Body of pancreas (tissue), 4 donors: ENCODE measurements at places on chromosomes 16 and 17. TPM values are rescaled to one million over a fixed set of nuclear protein-coding genes. Genes with fewer than 3 reads are reported as not detected.

The HS3ST3A1 gene
- not detected for total RNA-seq

- H3K27me3 ChIP-seq: no peaks in the 10 kb centered on the region
- H3K27ac ChIP-seq: peak overlapping the region; percentile 8
- no peaks in the 10 kb centered on the region for H3K36me3 ChIP-seq
- H3K4me1 ChIP-seq: no peaks in the 10 kb centered on the region
- H3K4me3 ChIP-seq: no peak overlapping the region
Observed at GRCh38 chr17:80738020-80738808, 193.6 kb downstream of the RPTOR start.

The SLC16A6 gene
- under 0.01 TPM for total RNA-seq

The ABCC6 gene
- 19.4 TPM for total RNA-seq

- H3K27ac ChIP-seq: no peak overlapping the region
- H3K4me3 ChIP-seq: no peak overlapping the region
- peaks cover 1% of the 10 kb centered on the region for H3K4me1 ChIP-seq
- no peaks in the 10 kb centered on the region for H3K36me3 ChIP-seq
- H3K27me3 ChIP-seq: no peaks in the 10 kb centered on the region
- no peak for DNase-seq
Observed at GRCh38 chr17:76394166-76394565, 9.8 kb downstream of the SPHK1 start.

- peaks cover 18% of the 10 kb centered on the region for H3K4me1 ChIP-seq
- H3K36me3 ChIP-seq: no peaks in the 10 kb centered on the region
- no peaks in the 10 kb centered on the region for H3K27me3 ChIP-seq
Observed at GRCh38 chr17:297758-298157, 54.8 kb downstream of the RPH3AL start.

DNA sequence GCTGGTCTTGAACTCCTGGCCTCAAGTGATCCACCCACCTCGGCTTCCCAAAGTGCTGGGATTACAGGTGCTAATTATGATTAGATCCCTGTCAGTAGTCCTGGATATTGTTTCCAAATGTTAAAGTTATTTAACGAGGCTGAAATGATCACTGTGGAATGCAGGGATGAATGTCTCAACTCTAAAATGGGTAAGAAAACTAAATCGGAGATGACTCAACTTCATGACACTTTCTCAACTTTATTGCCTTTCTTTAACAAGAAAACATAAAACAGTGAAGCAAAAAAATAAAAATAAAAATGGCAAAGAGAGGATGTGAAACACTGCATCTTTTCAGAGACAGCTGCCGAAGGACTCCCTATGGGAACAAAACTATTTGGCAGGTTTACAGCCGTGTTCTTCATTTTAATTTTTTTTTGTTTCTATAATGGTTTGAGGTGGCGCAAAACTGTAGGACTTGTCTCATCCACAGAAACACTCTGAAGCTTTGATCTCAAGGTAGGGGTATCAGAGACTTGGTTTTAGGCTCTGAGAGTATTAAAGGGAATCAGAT lies 382.0 kb downstream of the GRIN2A start:
- no peak overlapping the region for H3K27ac ChIP-seq
- no peaks in the 10 kb centered on the region for H3K4me1 ChIP-seq
- no peaks in the 10 kb centered on the region for H3K36me3 ChIP-seq
- H3K4me3 ChIP-seq: no peak overlapping the region

The RNF112 gene
- 5.9 TPM for total RNA-seq

DNA sequence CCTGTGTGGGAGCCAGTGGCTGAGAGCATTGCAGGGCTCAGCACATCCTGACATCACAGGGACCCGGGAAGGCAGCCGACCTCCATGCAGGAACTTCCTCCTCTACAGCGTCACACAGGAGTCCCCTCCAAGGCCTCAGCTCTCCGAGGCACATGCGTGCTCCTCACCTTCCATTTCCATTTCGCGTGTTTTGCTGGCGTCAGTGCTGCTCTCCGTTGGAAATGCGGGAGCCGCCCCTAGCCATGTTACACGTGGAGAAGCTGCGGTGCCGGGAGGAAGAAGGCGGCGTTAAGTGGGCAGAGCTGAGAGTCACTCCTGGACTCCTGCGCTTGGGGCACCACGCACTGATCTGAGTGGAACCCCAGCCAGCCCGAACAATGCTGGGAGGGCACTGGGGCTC lies 25.2 kb upstream of the CRISPLD2 start:
- no peaks in the 10 kb centered on the region for H3K4me1 ChIP-seq
- no peak overlapping the region for H3K27ac ChIP-seq
- no peak for DNase-seq
- H3K27me3 ChIP-seq: no peaks in the 10 kb centered on the region
- H3K4me3 ChIP-seq: no peak overlapping the region
- H3K36me3 ChIP-seq: no peaks in the 10 kb centered on the region

DNA sequence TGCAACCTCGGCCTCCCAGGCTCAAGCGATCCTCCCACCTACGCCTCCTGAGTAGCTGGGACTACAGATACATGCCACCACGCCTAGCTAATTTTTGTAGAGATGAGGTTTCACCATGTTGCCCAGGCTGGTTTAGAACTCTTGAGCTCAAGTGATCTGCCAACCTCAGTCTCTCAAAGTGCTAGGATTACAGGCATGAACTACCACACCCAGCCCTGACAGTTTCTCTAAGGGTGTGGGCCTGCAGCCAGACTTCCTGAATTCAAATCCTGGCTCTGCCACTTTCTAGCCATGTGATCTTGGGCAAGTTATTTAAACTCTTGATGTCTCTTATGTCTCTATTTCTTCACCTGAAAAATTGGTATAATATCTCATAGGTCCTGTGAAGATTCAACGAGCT lies 5.6 kb downstream of the CUEDC1 start:
- H3K4me3 ChIP-seq: no peak overlapping the region
- H3K36me3 ChIP-seq: no peaks in the 10 kb centered on the region
- no peaks in the 10 kb centered on the region for H3K27me3 ChIP-seq
- peaks cover 52% of the 10 kb centered on the region for H3K4me1 ChIP-seq
- DNase-seq: no peak
- H3K27ac ChIP-seq: peak overlapping the region; percentile 77

DNA sequence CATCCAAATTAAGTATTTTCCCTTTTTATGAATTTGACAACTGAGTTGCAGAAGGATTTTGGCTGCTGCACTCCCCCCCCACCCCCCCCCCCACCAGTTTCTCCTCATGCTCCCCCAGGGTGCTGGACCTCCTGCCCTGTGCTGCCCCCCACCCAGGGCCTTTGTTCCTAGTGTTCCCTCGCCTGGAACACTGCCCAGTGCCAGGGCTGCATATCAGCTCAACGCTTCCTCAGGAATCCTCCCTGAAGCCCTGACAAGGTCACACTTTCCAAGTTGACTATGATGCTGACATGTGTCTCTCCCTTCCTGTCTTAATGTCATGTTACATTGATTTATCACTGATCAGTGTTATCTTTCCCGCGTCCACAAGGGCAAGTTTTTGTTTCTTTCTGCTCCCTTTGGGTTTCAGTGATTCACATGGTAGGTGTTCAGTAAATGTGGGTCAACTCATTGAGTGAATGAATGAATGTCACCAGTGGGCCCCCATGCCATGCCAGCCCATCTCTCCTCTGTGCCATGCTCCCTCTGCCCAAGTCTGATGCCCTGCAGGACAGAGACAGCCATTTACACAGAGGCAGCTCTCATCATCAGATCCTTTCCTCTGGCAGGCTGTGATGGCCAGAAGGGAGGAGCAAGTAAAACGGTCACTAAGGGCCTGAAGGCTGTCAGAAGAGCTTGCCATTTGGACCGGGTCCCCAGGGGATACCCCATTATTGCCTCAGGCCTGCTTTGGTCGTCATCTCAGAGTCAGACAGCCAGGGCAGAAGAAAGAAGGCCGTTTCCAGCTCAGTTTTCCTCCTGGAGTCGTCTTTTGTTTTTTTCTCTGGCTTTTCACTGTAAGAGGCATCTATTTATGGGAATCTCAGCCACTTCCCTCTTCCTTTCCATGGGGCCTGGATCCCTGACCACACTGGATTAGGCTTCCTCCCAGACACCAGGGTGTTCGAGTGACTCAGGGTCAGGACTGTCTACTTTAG lies 386.2 kb downstream of the SNX29 start:
- no peaks in the 10 kb centered on the region for H3K27me3 ChIP-seq
- H3K4me3 ChIP-seq: no peak overlapping the region
- no peaks in the 10 kb centered on the region for H3K4me1 ChIP-seq
- H3K36me3 ChIP-seq: no peaks in the 10 kb centered on the region
- H3K27ac ChIP-seq: no peak overlapping the region

DNA sequence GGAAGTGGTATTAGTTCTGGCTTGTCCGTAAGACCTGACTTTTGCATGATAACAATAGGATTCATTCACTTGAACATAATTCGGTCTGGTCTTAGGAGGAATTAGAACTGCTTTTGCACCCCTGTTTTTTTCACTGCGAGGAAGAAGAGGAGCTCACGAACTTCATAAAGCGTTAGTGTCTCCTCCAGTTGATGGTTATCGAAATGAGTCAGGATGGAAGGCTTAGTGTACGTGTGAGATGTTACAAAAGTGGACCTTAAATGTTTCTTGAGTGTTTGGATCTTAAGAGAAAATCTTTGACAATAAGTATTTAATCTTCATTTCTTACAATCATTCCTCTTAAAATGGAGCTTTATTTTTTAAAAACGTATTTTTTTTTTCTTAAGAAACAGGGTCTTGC lies 52.8 kb downstream of the USP10 start:
- no peaks in the 10 kb centered on the region for H3K27me3 ChIP-seq
- no peak for DNase-seq
- H3K4me1 ChIP-seq: peaks cover 14% of the 10 kb centered on the region
- no peak overlapping the region for H3K27ac ChIP-seq
